ENCODE measurements at places on chromosomes 6 and 20.

DNA sequence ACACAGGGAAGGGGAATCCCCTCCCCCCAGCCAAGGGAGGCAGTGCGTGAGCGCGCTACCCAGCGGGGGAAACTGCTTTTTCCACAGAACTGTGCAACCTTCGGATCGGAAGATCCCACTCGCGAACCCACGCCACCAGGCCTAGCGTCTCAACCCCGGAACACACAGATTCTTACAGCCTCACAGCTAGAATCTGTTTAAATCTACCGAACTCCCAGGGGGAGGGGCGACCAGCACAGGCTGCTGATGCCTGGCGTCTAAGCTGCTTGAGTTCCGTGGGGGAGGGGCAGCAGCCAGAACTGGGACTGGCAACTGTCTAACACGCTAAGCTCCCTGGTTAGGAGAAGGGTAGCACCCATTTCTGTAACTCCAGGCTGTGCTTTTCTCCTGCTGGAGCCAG is 217.3 kb upstream of the TENT5A start:
- DNase-seq, result no peak

- no peak for DNase-seq
These were observed 858 bp downstream of the RWDD1 start for GRCh38 chr6:116572162-116572561.

DNA sequence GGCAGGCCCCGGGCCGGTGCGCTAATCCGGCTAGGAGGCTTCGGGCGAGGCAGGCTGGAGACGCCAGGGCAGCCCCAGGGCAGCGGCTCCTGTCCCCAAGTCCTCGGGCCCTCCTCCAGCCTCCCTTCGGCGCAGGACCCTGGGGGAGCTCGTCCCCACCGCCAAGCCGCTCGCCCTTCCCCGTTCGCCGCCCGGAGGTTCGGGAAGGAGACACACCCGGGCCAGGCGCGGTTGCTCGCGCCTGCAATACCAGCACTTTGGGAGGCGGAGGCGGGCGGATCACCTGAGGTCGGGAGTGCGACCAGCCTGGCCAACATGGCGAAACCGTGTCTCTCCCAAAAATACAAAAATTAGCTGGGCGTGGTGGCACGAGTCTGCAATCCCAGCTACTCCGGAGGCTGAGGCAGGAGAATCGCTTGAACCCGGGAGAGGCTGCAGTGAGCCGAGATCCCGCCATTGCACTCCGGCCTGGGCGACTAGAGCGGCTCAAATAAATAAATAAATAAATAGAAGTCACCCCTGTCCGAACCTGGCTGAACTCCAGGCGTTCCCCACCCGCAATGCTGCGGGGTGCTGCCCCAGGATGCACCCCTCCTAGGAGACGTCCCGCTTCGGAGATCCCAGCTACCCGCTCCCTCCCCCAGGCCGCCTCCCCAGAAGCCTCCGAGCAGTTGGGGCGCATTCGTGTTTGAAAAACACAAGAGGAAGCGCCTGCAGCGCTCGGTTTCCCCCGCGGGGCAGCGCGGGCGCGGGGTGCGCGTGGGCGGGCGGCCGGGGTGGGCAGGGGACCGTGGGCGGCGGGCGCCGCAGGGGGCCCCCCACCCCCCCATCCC is 27.5 kb downstream of the SERPINB9 start:
- DNase-seq, result peak; percentile 67

GRCh38 chr6:44253307-44254101 is 3.8 kb downstream of the SLC35B2 start:
- peak; percentile 77 for DNase-seq

- DNase-seq, result no peak
These were observed 7.5 kb downstream of the SMLR1 start for GRCh38 chr6:130834482-130835251.

DNA sequence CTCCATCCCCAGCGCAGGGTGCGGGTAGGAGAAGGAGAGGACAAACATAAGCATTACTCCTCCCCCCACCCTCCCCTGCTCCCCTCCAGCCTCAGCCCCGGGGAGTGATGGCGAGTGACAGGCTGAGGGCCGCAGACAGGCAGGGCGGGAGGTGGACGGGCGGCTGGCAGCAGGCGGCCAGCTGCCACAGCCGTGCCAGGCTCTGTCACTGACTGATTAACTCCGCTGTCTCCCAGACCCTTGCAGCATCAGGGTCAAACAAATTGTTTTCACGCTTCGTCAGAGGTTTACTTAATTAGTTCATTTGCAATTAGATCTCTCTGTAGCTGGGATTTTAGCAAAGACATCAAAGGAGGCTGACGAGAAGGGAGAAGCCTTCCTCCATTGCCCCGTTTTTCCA is 41.9 kb downstream of the FOXP4 start:
- DNase-seq, result no peak

- no peak for DNase-seq
These were observed 22.0 kb upstream of the CCDC167 start for GRCh38 chr6:37521674-37522073.

- peak; percentile 63 for DNase-seq
These were observed 75.9 kb upstream of the MYL9 start for GRCh38 chr20:36465109-36466080.

DNA sequence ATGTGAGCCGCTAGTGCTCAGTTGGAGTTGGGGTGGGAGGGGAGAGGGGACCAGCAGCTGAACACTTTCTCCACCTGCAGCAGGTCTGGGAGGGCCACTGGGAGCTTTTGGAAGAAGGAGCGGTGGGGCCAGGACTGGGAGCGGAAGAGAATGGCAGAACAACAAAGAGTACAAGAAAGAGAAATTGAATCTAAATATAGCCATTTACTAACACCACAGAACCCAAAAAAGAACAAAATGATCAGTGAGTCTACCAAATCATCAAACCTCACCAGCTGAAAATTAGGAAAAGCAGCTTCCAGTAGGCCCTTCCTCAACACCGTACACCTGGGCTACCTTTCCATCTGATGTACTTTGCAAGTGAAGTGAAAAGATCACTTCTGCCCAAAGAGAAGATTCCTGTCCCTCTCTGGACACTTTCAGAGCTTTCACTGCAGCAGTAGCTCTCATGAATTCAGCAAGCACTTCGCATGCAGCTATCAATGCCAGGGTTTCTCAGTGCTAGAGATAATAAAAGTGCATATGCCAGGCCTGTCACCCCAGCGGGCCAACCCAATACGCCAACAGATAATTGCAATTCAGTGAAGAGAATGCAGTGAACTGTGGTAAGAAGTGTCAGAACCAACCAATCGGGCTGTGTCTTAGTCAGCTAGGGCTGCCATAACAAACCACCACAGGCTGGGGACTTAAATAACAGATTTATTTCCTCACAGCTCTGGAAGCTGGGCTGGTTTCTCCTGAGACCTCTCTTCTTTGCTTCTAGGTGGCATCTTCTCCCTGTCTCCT is 597 bp downstream of the LY86 start:
- no peak for DNase-seq

DNA sequence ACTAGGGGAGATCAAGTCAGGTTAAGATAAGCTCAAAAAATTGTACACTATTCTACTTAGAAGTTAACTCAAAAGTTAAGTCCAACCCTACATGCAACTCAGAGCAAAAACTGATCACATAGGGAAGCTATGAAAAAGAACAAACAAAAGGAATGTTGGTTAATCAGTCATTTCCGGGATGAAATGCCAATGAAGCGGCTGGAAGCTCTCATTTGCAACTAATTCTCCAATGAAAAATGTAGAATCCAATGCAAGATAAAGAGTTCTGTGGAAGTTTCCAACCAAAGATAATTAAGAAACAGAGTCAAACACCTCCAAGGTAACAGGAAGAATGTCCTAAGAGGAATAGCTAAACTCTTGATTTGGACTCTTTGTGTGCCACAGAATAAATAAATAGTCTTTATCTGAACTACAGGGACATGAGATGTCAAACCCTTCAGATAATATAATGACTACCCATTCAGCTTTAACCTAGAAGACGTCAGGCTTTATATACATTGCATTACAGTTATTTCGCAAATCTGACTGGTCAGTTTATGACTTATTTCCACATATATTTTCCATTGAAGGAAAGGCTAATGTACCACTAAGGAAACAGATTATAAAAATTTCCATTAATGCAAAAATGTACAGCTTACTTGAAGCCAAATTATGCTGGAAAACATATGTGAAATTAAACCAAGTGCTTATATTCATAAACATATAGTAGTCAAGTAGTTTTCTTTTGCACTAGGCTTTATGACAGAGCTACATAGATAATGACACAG is 48.0 kb upstream of the DST start:
- DNase-seq, result no peak

DNA sequence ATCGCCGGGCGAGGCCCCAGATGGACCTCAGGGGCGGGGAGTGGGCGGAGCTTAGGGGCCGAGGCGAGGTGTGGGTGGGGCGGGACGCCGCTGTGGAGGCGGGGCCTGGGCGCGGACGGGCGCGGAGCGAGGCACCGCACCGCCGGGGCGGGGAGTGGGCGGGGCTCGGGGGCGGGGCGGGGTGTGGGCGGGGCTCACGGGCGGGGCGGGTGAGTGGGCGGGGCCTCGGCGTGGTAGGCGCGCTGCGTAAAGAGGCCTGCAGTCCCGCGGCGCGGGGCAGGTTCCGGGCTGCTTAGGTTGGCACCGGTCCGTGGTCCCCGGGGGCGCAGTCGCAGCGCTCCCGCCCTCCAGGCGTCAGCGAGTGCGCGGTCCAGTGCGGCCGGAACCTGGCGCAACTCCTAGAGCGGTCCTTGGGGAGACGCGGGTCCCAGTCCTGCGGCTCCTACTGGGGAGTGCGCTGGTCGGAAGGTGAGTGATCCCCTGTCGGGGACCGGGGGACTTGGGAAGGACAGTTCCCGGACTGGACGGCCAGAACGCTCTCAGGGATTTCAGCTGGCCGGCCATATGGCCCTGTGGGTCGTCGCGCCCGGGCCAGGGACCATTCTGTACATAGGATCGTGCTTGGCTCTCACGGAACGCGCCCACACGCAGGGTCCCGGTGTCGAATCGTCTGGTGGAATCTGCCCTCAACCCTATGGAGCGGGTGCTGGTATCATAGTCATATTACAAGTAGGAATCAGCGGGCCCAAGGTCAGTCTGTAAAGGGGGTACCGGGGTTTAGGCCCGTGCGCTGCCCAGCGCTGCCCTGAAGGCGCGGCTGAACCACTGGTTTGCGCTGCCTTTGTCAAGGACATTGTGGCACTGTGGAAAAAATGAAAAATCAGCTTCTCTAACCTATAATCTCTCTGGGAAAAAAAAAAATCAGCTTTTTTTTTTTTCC is at the start of gene NQO2:
TSS of gene NQO2 (plus strand) at position 277 of the 940 bp plus-strand sequence. CDS start 6,659 bp downstream, outside the sequence.
- peak; percentile 98 for DNase-seq

DNA sequence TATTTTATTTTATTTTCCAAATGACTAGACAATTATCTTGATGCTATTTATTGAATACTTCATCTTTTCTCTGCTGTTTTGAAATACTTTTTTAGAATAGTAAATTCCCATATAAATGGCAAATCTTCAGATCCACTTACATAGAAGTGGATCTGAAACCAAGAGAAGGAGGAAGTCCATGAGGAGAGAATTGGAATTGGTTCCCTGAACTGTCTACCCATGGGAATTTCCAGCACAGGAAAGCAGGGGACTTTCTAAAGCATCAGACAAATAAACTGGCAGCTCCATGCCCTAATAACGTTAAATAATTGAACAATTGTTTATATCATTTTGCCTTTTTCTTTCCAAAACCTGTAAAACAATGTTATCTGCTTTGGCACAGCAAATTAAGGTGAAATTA is 47.1 kb upstream of the PNRC1 start:
- DNase-seq, result no peak

GRCh38 chr20:4008877-4009276 is 6.5 kb downstream of the RNF24 start:
- no peak for DNase-seq

DNA sequence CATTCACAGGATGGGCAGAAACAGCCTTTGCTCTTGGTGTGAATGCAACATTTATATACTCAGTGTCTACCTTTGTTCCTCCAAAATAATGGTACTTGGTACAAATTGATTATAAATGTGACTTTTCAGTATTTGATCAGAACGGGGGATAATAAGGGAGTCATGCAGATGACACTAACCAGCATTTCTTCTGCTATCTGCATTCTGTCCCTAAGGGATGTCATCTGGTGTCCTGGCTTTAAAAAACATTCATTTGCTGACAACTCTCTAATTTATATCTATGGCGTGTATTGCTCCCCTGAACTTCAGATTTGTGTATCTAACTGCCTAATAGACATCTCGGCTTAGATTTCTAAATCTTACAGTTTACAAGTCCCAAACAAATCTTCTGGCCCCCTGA is 76.4 kb upstream of the FLRT3 start:
- DNase-seq, result no peak

- DNase-seq, result no peak
These were observed 37.6 kb upstream of the CD83 start for GRCh38 chr6:14079971-14080370.

DNA sequence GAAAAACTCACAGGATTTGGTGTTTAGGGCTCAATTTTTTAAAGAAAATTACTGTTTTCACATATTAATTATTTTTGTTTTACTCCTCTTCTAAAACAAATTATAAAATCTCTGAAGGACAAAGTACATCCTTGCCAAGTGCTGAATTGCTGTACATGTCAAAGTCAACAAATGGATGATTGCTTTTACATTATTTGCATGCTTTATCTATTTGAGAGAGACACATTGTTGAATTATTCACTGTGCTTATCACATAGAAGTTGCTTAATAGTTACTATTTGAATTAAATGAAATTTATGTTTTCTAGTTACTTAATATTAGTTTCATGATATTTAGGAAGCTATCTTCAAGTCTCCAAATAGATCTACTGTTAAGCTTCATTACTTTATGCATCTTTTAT is 318.6 kb upstream of the PTCHD4 start:
- no peak for DNase-seq

DNA sequence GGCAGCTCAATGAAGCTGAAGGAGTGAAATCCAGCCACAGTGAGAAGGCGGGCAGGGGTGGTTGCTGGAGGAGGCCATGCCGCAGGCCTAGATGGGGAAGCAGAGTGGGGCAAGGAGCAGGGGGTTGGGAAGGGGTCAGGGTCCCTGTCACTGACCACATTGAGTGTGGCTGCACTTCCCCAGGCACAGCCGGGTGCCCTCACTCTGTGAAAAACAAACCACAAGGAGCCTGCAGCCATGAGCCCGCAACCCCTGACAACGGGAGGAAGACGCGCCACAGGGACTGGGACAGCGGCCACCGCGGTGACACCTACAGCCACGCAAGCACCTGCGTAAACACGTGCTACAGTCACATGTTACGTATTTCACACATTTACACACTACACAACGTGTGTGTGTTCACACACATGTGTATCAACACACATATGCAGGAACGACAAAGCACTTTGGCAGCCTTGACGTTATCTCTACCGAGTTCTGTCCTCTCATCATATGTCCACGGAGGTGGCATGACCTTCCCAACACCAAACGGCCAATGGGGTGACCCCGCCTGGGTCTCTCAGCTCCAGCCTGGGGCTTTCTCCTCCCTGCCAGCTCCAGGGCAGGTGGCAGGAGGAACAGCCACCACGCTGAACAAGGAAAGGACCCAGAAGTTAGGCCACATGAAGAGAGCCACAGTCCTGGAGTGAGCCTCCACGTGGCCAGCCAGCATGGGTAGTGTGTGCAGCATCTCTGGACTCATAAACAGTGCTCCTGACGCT is 137.6 kb upstream of the RPS6KA2 start:
- no peak for DNase-seq

GRCh38 chr20:21713901-21714296 is 8.4 kb downstream of the PAX1 start:
- DNase-seq, result no peak
